Stimulated activated CD8-positive, alpha-beta memory T cell treated with anti-CD3 and anti-CD28 coated beads, Interleukin-7, amount 100 ng/mL, for 1 hour (primary cell): ENCODE measurements at places on chromosomes 4 and X.

DNA sequence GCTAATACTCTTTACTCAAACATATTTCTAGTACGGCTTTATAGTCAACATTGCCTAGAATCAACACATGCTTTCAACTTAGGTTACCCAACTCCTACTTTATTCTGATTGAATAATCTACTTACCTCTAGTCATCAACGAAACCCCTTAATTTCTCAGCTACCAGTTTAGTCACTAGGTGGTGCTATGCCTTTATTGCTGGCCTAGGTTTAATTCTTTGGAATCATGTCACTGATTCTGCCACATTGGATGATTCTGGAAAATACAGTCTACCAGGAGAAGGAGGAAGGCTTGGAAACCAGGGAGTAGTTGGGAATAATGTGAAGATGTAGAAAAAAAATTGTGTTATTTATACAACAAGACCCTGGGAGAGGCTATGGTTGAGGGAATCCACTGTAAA is 167.7 kb downstream of the DCAF12L2 start:
- DNase-seq, result no peak

GRCh38 chr4:89897867-89898266 is 3.2 kb downstream of the MMRN1 start:
- DNase-seq, result no peak

- DNase-seq, result no peak
These were observed 23.9 kb upstream of the APLN start for GRCh38 chrX:129678614-129679195.

- no peak for DNase-seq
These were observed 47.9 kb downstream of the BEND4 start for GRCh38 chr4:42104521-42104920.

GRCh38 chr4:8642651-8643321 is 50.2 kb downstream of the CPZ start:
- DNase-seq, result no peak
